Progenitor cell of endocrine pancreas (in vitro differentiated cells): ENCODE measurements at places on chromosomes 3 and 15.

DNA sequence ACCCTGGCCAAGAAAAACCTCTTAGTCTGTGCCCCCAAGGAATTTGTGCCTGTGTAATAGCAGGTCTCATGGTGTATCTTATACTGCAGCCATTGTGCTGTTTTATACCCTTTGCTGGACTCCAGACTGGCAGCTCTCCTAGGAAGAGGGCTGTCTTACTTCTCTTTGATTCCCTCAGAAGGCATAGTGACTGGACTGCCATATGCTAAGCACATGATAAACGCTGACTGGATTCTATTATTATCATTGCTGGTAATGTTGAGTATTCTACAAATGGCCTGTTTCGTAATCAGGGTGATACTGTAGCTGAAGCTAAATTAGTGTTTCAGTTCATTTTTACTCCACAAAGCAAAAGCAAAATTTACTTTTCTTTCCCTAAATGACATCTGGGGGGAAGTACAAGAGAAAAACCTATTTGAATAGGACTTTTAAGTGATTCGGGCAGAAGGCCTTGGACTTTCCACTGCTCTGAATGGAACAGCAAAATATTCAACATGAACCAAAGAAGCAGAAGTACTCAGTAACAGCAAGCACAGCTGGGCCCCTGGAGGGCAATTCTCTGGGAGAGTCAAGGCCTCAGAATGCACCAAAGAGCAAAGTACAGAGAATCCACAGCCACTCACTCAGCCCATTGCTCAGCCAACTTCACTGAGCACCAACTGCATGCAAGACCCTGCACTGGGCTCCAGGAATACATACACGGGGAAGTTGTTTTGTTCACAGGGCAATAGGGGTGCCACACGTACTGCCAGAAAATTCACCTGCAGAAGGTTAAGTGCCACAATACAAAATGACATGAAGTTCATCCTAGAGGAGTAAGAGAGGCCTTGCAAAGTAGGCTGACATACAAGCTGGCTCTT is 7.9 kb upstream of the BCL2A1 start:
- DNase-seq: no peak

GRCh38 chr3:17643691-17644090 is 98.7 kb downstream of the TBC1D5 start:
- no peak for DNase-seq

GRCh38 chr3:143103652-143104051 is 15.9 kb upstream of the CHST2 start:
- no peak for DNase-seq

DNA sequence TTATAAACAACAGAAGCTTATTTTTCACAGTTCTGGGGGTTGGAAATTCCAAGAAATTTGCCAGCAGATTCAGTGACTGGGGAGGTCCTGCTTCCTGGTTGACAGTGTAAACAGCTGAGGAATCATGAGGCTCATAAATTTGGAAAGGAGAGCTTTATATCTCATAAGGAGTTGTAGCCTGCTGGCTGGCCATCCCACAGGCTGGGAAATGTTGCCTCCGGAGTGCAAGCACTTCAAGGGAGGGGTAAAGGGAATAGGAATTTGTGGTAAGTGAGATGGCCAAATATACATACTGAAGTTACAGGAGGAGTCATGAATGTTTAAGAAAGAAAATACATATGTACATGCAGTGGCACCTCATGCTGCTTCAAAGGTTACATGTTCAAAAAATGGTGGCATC is 217.2 kb upstream of the CBLB start:
- no peak for DNase-seq

DNA sequence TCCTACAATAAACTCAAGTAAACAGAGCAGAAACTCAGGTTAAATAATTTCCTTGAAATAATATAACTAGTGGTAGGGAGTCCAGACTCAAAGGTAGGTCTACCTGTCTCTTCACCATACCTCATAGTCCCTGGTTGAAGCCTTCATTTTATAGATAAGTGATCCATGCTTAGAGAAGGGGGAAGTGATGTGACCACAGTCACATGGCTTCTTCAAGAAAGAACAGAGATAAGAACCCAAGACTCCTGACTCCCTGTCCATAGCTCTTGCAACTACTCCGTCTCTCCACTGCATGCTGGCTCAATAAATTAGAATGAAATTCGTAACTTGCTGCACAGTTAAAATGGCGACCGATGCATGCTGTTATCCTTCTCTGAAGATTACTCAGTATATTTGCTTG is 11.0 kb upstream of the C15orf61 start:
- DNase-seq: no peak
